DMS53 (cell line): ENCODE measurements at places on chromosomes 11 and 22.

GRCh38 chr11:118870396-118871343, 13.0 kb upstream of the CXCR5 start:
- DNase-seq: peak; percentile 61

GRCh38 chr11:1460396-1460985, 26.1 kb downstream of the MOB2 start:
- DNase-seq: peak; percentile 69

GRCh38 chr11:87281496-87281895, 243.8 kb downstream of the TMEM135 start:
- peak; percentile 29 for DNase-seq

DNA sequence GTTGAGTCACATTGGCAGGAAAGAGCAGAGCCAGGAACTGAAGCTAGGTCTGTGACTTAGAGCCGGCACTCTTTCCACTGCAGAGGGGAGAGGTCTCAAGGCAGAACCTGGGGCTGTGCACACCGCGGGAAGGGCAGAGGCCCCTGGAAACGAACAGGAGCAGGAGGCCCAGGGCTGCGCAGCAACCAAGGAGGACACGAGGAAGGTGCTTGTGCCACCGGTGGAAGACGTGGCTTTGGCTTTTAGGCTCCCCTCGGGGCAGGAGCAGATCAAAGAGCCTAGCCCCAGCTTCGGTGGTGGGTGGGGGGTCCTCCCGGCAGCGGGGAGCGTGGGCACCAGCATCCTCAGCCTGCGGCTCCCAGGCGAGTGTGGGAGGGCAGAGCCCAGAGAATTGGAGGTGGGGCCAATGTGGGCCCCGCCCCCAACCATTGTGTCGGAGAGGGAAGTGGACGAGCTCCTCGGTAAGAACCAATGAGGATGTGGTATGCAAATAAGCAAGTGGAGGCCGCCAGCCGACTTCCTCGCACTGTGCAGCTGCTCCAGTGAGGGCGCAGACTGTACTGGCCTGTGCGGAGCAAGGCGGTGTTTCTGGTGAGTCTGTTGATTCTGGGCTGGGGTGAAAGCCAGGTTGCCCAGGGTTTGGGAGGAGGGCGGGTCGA, at the start of gene CCDC116:
CCDC116 (plus strand) TSS at position 524 of the 659 bp plus-strand sequence. CDS start 422 bp downstream, outside the sequence.
- DNase-seq: peak; percentile 16

DNA sequence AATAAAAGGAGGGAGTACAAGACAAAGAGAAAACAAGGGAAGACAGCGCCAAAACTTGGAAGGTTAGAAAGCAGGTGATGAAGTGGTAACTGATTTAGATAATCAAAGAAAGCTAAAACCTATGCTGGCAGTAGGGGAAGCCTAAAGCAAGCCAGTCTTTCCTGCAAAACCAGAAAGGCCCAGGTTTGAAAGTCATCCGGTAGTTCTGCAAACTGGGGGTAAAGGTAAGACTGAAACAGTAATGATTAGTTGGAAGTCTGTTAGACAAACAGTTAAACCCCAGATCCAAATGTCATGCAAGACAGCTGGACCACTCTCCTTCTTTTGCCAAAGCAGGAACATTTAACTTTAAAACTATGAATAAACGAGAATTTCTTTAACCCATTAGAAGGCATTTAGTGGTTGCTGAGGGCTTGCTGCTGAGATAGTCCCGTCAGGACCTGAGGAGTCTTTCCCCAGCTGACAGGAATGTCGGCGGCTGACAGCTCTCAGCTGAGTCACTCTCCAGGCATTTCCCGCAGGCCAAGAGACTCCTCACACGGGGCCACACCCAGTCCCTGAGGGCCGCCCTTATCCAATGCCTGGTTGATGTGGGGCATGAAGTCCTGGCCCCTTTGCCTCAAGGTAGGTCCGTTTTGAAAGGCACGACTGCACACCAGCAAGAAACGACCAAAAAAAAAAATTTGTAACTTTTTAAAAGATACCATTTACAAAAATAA, 36.3 kb upstream of the CFAP300 start:
- DNase-seq: peak; percentile 53

DNA sequence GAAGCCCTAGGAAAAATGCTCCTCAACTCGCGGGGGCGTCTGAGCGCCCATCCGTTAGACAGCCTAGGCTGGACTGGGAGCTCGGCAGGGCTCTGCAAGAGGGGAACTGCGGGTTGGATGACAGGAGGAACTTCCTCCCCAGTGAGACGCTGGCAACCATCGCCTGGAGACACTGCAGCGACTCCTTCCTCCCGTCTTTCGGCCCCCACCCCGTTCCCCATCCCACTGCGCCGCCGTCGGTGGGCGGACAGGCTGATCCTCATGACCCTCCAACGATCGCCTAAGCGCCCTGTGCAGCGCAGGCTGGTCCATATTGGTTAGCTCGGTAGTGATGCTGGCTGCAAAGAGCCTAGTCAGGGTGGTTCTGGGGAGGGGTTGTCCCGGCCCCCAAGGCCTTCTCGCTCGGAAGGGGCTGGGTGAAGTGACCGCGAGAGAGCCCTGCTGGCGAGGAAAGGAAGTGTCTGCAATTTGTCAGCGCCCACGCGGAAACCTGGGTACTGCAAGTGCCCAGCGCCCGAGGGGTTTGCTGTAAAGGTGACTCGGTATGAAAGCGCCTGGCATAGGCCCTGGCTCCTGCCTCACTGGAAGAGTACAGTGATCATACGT, 638 bp downstream of the NRGN start:
- peak; percentile 74 for DNase-seq

- DNase-seq: no peak
These were observed 36.7 kb downstream of the CLMP start for GRCh38 chr11:123158033-123159003.

DNA sequence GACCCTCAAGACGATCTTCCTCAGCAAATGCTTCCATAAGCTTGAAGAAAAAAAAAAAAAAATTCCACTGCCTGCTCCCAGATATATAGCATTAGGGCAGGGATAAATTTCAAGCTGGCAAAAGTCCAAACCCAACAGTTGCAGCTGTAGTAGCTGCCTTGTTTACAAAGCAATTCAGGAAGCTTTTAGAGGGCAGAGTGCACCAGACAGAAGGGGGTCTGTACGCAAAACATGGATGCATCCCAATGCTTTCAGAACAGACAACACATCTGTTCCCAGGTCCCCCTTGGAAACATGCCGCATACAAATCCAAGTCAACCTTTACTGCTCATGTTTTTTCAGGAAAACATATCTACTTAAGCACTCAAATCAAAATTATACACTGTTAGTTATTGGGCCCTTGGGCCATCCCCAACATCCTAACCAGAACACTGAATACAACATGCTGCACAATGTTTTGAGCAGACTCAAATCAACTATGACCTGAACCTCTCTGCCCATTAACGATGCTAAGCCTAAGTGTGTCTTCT, 94.5 kb downstream of the CADM1 start:
- DNase-seq: peak; percentile 95

DNA sequence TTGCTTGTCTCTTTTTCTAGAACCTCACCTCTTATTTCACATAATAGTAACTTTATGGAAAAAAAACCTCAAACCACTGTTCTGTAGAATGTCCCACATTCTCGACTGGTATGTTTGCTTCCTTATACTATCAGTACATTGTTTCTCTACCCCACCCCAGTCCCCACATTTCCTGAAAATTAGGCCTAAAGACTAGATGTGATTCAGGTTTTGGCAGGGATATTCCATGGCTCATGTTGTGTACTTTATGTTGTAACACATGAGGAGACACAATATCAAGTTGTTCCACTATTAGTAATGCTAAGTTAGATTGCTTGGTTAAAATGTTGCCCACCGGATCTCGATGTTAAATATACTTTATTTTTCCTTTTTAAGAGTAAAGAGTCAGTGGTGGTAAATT, 34.7 kb downstream of the DDIAS start:
- no peak for DNase-seq

DNA sequence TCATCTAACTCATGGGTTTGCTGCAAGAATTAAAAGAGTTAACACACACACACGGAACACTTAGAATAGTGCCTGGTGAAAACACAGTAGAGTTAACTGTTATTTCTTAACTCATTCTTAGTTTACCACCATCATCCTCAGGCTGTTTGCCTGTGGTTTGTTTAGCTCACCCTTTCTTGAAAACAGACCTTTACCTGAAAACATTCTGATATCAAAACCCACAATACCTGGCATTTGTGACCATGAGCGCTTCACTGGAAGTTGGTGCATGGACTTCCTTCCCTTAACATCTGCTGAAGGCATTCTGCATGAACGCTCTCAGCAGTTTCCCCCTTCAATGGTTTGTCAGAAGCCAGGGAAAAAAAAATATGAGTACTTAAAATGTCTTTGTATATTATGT, 256.0 kb downstream of the ETS1 start:
- no peak for DNase-seq

GRCh38 chr22:50308597-50308935, 1.1 kb upstream of the PLXNB2 start:
- DNase-seq: peak; percentile 46
